Esophagus squamous epithelium (tissue), 5 donors: ENCODE measurements at places on chromosomes 5 and 9.

DNA sequence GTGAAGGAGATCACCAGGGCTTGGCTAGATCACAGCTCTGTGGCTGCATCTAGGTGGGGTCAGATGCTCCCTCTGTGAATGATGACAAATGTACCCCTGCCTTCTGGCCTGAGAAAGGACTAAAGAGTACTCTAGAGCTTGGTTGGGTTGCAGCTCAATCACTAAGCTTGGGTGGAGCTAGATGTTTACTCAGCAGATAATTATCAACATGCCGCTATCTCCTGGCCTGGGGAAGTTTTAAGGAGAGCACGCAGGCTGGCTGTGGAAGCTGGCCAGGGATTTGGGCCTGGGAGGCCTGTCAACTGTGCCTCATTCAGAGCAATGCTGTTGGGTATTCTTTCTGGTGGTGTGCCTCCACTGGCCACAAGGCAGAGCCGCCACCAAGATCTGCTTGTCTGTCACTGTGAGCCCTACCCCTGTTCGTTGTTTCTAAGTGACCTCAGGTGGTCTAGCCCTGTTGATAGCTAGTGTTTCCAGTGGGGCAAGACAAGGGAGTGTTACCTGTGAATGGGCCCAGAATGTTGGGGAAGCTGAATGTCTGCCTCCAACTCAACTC, 181.7 kb downstream of the ADGRV1 start:
- DNase-seq, result no peak

GRCh38 chr5:148163345-148163744, 5.0 kb upstream of the SPINK14 start:
- DNase-seq, result no peak

- no peak for DNase-seq
Measured at GRCh38 chr9:79254900-79255650, 316.7 kb upstream of the TLE4 start.

DNA sequence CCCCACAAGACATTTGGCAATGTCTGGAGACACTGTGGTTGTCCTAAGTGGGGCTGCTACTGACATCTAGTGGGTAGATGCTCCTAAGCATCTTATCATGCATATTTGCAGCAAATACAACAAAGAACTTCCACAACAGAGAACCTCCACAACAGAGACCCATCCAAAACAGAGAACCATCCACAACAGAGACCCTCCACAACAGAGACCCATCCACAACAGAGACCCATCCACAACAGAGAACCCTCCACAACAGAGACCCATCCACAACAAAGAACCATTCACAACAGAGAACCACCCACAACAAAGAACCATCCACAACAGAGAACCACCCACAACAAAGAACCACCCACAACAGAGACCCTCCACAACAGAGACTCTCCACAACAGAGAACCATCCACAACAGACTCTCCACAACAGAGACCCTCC, 32.8 kb downstream of the ARPC5L start:
- no peak for DNase-seq

DNA sequence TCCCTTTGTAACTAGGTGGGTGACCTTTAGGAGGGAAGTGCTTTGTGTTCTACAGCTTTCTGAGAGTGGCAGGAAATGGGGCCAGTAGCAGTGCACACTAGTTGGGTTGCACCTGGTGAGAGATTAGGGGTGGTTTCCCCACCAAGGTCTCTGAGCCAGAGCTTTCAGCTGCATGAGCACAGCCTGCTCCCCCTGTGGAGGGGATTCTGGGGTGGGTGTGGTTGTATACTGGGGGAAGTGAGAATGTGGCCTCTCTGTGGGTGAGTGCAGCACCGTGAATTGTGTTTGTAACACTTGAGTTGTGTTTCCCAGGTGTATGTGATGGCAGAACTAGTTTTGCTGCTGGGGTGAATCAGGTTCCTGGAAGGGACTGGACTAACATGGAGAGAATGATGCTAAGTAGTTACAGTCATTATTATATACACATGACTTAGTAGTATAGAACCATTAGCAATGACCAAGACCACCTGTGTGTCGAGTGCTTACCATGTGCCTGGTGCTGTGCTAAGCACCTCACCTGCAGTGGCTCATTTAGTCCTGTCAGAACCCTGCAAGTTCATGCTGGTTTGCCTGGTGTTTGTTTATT, 11.8 kb upstream of the CXXC5 start:
- no peak for DNase-seq

GRCh38 chr5:160083501-160083900, 35.7 kb downstream of the PWWP2A start:
- DNase-seq, result no peak

DNA sequence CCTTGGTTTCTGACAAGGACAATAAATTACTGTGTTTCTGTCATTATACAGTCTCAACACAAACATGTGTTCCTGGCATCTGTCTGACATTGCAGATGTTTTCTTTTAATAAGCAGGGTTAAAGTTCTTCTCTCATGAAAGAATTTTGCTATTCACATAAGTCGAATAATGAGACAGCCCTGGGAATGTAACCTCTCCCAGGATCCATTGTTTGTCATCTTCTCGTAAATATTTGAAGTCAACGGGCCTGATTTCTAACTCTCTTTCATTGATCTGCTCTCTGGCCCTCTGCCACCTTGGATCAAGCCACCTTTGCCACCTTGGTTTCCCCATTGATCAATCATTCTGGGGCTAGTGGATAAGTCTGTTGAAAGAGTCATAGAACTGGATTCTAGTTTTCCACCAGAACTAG, 12.9 kb upstream of the CAST start:
- DNase-seq, result no peak

GRCh38 chr9:79895232-79895631, 323.5 kb downstream of the TLE4 start:
- no peak for DNase-seq

DNA sequence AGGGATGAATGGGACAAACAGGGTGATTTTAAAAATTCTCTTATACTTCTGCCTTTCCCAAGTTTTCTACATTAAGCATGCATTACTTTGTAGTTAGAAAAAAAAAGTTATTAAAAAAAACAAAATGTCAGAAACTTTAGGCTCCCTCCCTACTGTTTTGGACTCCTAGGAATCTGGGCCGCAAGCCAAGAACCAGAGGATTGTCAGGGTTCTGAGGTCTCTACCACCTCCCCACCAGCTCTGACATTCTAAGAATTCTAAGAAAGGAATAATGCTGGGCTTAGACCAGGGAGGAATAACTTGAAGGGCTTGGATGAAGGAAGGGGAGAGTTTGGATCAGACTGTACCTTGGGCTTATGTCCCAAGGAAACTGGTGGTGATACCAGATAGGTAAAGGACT, 1.1 kb upstream of the ARHGEF39 start:
- no peak for DNase-seq

DNA sequence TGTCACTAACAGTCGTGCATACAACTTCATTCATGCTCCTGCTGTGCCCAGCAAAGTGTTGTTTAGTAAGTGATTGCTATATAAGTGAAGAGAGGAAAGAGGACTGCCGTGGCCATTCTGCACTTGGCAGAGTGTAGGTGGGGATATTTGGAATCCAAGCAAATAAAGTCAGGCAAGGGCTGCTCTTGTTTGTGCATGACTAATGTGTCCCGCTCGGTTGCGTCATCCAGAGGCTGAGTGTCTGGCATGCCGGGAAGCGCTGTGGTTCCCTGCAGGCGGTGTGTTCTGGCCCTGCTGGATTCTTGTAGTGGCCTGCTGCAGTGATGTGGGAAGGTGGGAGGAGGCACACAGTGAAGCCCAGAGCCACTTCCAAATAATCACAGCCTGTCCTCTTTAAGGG, 136.9 kb upstream of the ANKH start:
- peak; percentile 16 for DNase-seq

DNA sequence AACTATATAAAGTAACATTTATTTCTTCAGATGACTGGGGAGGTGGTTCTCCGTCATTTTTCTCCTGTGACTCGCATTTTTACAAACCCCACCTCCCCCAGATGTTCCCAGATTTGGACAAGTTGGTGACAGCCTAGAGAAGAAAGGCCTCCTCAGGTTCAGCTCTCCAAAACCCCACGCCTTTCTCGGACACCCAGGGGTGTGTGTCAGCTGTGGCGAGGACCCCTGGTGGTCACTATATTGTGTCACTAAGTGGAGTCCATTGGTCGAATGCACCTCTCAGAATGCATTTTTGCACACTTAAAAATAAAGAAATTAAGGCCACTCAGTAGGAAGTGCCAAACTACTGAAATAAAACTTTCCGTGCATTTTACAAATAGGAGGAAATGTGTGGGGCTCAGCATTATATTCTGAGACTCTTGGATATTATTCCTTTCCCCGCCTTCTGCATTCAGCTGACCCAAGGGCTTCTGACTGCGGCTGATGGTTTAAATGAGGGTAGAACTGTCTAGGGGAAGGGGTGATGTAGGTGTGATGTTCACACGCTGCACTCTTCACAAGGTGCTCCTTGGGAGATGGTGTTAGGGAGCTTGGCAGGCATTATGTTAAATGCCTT, 47.6 kb downstream of the ACO1 start:
- no peak for DNase-seq

DNA sequence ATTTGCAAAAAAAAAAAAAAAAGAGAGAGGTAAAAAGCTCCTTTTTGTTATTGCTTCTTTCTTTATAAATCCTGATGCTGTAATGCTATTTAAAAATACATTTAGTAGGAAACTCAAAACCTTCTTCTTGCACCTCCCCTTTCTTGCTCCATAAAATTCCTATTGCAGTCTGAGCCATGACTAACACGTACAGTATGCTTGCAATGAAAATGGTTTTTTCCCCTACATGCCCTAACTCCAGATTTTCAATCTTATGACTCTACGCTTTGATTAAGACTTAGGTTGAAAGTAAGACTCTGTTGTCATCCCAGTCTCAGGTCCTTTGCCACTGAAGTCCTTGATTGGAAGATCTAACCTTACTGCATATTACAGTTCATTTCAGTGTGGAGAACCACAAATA, 23.9 kb downstream of the FGF10 start:
- DNase-seq, result no peak

- DNase-seq, result no peak
Measured at GRCh38 chr5:59485107-59485506, 408.4 kb downstream of the PDE4D start.

DNA sequence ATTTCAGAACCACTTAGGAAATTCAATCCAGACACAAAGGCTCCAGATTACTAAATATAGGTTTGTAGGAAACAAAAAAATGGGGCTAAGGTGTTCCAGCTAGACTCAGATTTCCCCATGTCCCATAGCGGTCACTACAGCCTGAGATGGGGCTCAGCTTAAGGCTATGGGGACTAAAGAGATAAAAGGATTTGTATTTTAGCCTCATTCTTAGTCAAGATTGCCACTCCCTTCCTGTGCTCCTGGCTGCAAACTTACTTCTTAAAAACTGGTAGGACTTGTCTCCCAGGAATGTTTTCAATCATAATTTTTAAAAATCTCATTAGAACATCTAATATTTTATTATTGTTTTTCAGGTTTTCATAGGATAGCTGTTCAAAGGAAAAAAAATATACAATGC, 253.8 kb upstream of the DAB2 start:
- DNase-seq, result no peak

DNA sequence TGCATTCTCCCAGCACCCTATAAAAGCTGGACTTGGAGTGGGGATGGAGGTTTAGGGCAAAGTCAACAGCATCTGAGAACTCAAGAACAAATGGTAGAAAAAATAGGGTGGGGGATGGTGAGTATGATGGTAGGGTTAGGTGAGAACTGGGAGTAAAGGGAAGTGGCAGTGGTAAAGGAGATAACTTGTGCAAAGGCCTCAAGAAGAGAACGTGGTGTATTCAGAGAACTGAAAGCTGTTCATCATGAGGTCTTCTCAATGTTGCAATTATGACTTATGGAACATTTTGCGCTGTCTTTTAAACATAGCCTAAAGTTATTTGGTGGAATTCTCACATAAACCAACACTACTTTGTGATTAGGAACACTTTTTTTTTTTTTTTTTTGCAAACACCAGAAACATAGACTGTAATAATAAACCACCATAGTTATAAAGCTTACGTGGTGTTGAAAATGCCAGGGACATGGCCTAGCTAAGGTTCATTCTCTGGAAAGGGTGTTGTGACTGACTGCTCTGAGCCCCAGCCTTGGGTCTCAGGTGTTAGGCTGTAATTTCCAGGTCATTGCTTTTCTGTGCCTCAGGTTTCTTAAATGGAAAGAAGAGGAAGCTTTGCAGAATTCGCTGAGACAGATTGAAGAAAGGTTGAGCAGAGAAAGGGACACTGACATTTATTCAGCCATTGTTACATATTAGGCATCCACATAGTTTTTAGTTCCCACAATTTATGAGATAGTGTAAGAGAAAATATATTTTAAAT, 19.2 kb upstream of the TXNDC8 start:
- DNase-seq, result no peak

- no peak for DNase-seq
Measured at GRCh38 chr9:100213730-100214477, 114.9 kb downstream of the INVS start.

- DNase-seq, result no peak
Measured at GRCh38 chr5:84693256-84693655, 308.6 kb upstream of the EDIL3 start.

GRCh38 chr5:80592105-80592504, 22.0 kb upstream of the ANKRD34B start:
- no peak for DNase-seq

GRCh38 chr9:70601000-70601951, 186.8 kb upstream of the KLF9 start:
- DNase-seq, result no peak

- DNase-seq, result no peak
Measured at GRCh38 chr9:31248156-31248555, 1136.3 kb upstream of the ACO1 start.

- DNase-seq, result no peak
Measured at GRCh38 chr9:21542787-21543186, 60.7 kb upstream of the IFNE start.

DNA sequence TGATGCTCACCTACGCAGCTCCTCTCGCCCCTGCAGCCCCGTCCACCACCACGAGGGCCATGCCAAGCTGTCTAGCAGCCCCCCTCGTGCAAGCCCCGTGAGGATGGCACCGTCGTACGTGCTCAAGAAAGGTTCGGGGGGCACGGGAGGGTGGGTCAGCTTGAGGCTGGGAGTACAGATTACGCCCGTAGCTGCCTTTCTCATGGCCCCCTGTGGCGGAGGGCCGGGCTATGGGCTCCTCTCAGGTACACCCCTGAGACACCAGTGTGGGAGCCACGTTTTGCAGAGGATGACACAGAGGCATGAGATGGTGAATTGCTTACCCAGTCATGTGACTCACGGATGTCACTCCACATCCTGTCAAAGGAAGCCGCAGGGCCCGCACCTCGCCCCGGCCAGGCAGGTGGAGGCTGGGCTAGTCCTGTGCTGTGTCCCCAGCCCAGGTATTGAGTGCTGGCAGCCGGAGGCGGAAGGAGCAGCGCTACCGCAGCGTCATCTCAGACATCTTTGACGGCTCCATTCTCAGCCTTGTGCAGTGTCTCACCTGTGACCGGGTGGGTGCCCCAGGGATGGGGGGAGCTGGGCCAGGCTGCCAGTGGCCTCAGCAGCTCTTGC, 33.7 kb downstream of the USP20 start:
- DNase-seq, result no peak

GRCh38 chr5:10521466-10522223, 42.2 kb upstream of the ANKRD33B start:
- DNase-seq, result no peak
